ENCODE measurements at places on chromosomes 13 and 19. TPM values are rescaled to one million over a fixed set of nuclear protein-coding genes. Genes with fewer than 3 reads are reported as not detected.

RFPL4A gene
- total RNA-seq, result 0.31 TPM

B3GNT3 gene
- 4.6 TPM for total RNA-seq

RASAL3 gene
- not detected for total RNA-seq

NANOS3 gene
- 3.2 TPM for total RNA-seq

SULT2A1 gene
- total RNA-seq, result not detected

ZNF30 gene
- total RNA-seq, result 4.7 TPM

SHD gene
- total RNA-seq, result not detected

SEMA6B gene
- 6.0 TPM for total RNA-seq

IRGC gene
- total RNA-seq, result not detected

MCEMP1 gene
- not detected for total RNA-seq

ZNF835 gene
- not detected for total RNA-seq

SSC5D gene
- 0.45 TPM for total RNA-seq

Data from A549 treated with CORT108297 at 1 μM for 4 hours (cell line).